Activated naive CD4-positive, alpha-beta T cell (primary cell): ENCODE measurements at places on chromosomes 5 and 9.

DNA sequence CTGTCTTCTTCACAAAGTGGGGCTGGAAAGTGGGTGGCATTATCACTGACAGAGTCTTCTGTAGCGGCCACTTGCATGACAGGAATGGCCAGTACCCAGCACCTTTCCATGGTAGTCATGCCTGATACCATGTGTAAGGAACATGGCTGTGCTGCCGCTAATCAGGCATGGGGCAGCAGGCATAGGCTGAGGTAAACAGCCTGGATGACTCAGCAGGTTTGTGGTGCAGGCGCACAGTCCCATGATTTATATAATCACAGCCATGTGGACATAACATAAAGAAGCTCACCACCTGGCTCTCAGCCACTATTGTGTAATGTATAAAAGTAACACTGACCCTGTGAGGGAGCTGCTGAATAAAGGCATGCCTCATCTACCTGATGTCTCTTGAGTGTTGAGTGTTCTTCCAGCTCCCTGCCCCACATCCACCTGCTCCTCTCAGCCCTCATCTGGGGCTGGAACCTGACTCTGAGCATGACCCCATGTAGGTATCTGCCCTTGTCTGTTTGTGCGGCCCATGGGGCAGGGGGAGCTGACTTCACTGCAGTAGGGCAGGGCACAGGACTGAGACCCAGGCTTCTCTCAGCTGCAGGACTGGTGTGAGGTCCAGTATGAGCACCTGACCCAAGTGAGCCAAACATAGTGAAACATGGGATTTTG, 13.2 kb upstream of the ICE1 start:
- no peak for DNase-seq

GRCh38 chr5:3068401-3068800, 316.9 kb upstream of the IRX2 start:
- no peak for DNase-seq

GRCh38 chr9:99411068-99411467, 189.0 kb downstream of the SEC61B start:
- DNase-seq: no peak

DNA sequence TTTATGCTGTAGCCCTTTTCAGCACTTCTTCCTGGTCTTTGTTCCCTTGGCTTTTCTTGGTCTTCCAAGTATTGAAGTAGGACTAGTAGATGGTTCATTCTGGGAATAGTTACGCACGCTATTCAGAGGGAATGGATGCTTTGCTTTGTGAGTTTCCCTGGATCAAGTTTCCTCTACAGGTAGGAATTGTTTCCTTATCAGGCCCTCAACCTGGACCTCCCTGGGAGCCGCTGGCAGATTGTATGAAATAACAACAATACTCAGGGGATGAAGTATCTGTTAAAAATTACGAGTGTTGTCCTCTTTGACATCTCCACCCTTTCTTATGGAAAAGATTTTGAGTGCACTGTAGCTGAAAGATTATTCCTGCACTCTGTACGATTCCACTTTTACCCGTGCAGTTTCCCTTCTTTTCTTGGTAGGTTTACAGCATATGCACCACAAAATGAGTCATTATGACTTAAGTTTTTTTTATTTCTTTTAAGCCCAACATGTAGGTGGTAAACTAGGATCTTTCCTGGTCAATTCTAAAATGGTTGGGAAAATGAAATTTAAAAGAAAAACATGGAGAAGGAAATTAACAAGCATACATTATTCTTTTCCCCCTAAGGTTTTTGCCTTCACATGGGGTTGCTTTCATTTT, 57.9 kb downstream of the ARHGAP26 start:
- DNase-seq: no peak

GRCh38 chr9:123431581-123431980, 75.6 kb downstream of the CRB2 start:
- no peak for DNase-seq

DNA sequence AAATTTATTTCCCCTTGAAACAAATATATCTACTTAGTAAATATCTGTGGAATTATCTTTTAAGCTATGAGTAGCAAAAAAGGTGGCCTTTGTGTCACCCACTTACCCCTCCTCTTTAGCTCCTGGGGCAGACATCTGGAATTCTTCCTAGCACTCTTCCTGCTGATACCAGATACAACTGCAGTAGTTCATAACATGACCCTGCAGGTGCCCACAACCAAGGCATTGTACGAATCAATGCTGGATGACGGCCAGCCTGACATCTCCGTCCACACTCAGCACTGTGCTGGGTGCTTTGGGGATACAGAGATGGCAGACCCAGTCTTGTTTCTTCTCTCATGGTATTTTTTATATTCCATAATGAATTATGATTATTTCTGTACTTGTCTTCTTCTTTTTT, 152.3 kb downstream of the GOLPH3 start:
- DNase-seq: no peak

DNA sequence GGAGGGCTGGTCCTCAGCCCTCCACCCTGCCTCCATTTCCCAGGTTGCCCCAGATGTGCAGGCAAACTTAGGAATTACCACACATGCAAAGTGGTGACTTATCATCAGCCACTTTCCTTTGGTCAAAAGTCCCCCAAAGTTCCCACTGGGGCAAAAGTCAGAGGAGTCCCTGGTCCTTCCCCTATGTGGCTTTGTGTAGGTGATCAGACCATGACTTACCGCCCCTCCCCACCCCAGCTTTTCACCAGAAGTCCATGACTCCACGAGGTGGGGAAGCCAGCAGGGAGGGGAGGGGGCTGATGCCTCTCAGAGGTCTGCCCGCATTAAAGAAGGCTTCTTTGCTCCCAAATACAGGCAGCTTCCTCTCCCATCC, 5.8 kb downstream of the TRAF1 start:
- DNase-seq: no peak

DNA sequence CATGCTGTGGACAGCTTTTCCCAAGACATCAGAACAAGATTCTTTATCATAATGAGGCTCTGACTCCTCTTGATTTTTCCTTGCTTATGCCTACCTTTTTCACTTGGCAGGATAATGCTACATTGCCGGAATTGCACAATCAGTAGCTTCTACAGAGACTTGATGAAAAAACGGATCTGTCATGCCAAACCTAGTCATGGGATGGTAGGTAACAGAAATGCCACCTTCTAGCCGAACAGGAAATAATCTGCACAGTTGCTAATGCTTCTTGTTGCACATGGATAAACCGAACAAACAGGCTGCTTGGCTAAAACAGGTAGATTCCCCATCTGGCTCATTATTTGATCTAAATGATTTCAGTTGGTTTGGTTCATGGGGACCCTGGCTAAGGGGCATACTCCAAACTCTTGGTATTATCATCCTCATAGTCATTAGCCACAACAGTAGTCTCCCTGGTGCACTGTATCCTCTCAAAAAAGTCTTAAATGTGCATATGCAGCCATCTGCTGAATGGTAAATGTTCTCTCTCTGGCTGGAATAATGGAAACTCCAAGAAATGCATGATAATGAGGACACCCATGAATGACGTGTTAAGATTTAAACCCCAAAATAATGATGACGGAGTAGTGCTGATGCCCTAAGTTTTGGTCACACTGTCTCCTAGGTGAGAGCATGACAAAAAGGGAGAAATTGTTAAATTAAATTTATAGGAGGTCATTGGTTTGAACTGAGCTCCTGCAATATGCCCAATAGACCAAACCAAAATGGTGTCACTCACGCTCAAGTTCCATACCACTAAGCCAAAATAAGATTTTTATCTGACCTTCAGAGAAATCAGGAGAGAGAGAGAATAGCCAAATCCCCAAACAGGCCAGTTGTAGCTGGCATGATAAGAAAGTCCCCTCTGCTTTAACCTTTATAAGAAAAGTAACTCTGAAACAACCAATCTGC, 47.0 kb downstream of the RAPGEF1 start:
- DNase-seq: no peak

GRCh38 chr5:137960819-137961218, 71.6 kb downstream of the PKD2L2 start:
- DNase-seq: no peak

GRCh38 chr5:52989025-52989780, at the start of gene ITGA2:
TSS of gene ITGA2 (plus strand) at chr5:52989352. CDS start at chr5:52989469, 117 bp downstream.
- DNase-seq: no peak

DNA sequence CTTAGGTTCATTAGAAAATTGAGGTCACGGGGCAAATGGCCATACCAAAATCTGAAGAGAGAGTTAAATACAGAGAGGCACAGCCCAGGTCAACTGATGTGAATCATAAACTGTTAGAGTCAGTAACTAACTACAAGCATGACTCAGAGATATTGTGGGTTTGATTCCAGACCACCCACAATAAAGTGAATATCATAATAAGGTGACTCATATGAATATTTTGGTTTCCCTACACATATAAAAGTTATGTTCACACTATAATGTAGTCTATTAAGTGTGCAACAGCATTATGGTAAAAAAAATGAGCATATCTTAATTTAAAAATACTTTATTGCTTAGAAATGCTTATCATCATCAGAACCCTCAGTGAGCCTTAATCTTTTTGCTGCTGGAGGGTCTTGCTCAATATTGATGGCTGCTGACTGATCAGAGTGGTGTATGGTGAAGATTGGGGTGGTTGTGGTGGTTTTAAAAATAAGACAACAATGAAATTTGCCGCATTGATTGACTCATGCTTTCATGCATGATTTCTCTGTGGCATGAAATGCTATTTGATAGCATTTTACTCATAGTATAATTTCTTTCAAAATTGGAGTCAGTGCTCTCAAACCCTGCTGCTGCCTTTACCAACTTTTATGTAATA, 53.1 kb upstream of the EDIL3 start:
- no peak for DNase-seq

- DNase-seq: no peak
Observed at GRCh38 chr9:133643978-133644760, 8.0 kb downstream of the DBH start.

DNA sequence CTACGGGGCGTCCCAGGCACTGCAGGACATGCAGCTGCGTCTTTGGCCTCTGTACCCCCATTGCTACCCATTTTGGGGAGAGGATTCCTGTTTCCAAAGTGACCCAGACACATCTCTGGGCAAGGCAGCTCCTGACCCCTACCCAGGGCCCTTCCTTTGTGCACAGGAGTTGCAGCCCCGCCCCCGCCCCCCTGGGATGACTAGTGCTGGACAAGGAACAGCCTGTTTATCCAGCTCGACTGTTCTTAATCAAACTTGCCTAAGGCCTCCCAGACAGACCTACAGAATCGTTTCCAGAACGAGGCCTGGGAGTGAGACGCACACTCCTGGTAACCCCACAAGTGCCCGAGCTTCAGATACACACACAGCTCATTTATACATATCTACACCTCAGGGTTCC, 13.2 kb downstream of the DIPK1B start:
- no peak for DNase-seq
